ENCODE measurements at places on chromosomes 5 and 9. TPM values are rescaled to one million over a fixed set of nuclear protein-coding genes. Genes with fewer than 3 reads are reported as not detected.

EPB41L4B gene
- 2.0 TPM for total RNA-seq

HNRNPH1 gene
- total RNA-seq, result 569 TPM

GPR151 gene
- not detected for total RNA-seq

CLIC3 gene
- total RNA-seq, result not detected

NUTM2F gene
- not detected for total RNA-seq

TAF1L gene
- not detected for total RNA-seq

CDKN2A gene
- 0.25 TPM for total RNA-seq

DNA sequence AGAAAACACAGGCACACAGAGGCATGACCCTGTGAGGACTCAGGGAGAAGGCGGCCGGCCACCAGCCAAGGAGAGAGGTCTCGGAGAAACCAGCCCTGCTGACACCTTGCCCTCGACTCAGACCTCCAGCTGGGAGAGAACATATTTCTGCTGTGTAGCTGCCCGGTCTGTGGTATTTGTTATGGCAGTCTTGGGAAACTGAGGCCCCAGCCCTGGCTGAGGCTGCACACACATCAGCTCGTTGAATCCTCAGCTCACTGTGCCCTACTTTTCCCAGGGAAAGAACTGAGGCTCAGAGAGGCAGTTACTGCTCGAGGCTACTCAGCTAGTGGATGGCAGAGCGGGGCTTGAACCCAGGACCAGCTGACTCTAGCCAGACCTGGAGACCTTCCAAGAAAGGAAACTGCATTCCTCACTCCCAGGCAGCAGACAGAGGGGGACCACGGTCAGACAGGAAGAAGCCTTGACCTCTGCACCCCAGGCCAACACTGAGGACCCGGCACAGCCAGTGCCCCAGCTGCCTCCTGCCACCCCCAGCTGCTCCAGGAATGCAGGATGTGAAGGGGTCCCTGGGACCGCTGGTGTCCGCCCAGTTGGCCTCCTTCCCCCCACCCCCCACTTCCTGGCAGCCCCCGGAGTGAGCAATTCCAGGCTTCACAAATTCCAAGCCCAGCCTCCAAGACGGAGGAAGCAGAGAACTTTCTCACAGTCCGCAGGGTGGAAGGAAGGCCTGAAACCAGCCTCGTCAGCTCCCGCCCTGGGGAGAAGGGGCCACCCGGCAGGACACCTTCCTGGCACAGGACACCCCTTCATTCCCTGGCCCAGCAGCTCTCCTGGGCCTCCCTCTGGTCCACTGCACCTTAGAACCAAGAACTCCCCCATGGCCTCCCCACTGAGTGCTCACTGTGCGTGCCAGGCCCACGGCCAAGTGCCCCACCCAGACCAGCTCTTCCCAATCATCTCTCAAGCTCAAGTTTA is 69.9 kb downstream of the LRSAM1 start:
- H3K36me3 ChIP-seq, result no peaks in the 10 kb centered on the region
- no peak for DNase-seq
- no peaks in the 10 kb centered on the region for H3K27me3 ChIP-seq
- H3K4me3 ChIP-seq, result no peak overlapping the region

GRCh38 chr5:130642461-130642860 is 522.6 kb downstream of the HINT1 start:
- H3K4me1 ChIP-seq, result no peaks in the 10 kb centered on the region
- no peak for DNase-seq
- no peak overlapping the region for H3K27ac ChIP-seq
- no peaks in the 10 kb centered on the region for H3K27me3 ChIP-seq
- no peak overlapping the region for H3K4me3 ChIP-seq

DNA sequence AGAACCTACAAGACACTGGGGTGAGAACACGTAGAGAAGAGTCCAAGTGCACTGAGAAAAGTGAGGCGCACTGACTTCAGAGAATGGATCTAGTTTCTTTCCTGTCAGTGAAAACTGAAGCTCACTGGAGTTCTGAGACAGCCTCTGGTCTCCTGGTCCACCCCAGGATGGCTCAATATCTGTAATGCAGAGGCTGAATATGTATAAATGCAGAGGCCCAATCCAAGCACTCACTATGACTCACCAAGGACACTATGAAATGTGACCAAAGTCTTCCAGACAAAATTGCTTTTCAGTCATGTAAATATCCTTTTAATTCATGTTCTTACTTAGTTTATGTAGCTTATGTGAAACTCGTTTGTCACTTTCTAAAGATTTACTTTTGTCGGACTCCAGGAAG is 53.8 kb downstream of the NFIB start:
- no peak for DNase-seq
- no peak overlapping the region for H3K27ac ChIP-seq
- no peaks in the 10 kb centered on the region for H3K27me3 ChIP-seq
- no peaks in the 10 kb centered on the region for H3K4me1 ChIP-seq
- no peaks in the 10 kb centered on the region for H3K36me3 ChIP-seq

GRCh38 chr5:160169326-160169725 is 50.1 kb upstream of the PWWP2A start:
- no peaks in the 10 kb centered on the region for H3K36me3 ChIP-seq
- H3K4me1 ChIP-seq, result peaks cover 26% of the 10 kb centered on the region
- H3K27ac ChIP-seq, result no peak overlapping the region

- no peaks in the 10 kb centered on the region for H3K36me3 ChIP-seq
- H3K27me3 ChIP-seq, result no peaks in the 10 kb centered on the region
- H3K4me1 ChIP-seq, result no peaks in the 10 kb centered on the region
- DNase-seq, result peak; percentile 82
- peak overlapping the region; percentile 39 for H3K27ac ChIP-seq
These were observed 1.1 kb upstream of the TRIM41 start for GRCh38 chr5:181221792-181222629.

DNA sequence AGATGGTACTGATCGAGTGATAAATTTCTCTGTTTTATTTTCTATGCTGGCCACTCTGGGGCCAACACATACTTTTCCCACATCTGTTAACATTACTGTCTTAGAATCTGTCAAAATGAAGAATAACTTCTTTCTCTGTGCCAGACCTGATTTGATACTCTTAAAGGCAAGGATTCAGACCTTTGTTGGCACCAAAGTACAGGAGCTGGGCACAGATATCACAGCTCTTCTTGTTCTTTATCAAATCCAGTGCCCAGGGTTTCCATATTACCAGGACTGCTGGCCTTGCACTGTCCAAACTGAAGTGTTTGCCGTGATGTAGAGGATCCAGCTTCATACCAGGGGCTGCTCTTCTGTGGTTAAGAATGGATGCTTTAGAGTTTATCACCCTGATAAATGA is 20.9 kb downstream of the ZNF474 start:
- DNase-seq, result no peak
- H3K4me1 ChIP-seq, result no peaks in the 10 kb centered on the region
- no peak overlapping the region for H3K27ac ChIP-seq
- no peak overlapping the region for H3K4me3 ChIP-seq

DNA sequence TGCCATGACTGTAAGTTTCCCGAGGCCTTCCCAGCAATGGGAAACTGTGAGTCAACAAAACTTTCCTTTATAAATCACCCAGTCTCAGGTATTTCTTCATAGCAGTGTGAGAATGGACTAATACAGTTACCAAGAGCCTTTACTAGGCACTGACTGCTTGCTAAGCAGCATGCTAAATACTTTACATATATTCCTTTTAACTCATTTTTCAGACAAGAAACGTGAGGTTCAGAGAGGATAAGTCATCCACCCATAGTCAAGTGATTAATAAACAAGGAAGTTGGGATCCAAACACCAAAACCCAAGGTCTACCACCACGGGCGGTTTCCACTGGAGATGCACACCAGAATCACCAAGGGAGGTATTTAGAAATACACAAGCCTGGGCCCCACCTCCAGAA is 50.8 kb downstream of the GABBR2 start:
- no peak overlapping the region for H3K4me3 ChIP-seq
- no peaks in the 10 kb centered on the region for H3K27me3 ChIP-seq
- no peaks in the 10 kb centered on the region for H3K4me1 ChIP-seq
- no peaks in the 10 kb centered on the region for H3K36me3 ChIP-seq
- no peak for DNase-seq

- H3K27ac ChIP-seq, result no peak overlapping the region
- no peaks in the 10 kb centered on the region for H3K36me3 ChIP-seq
- H3K27me3 ChIP-seq, result peaks cover 38% of the 10 kb centered on the region
- peaks cover 3% of the 10 kb centered on the region for H3K4me1 ChIP-seq
These were observed 38.9 kb upstream of the SLIT3 start for GRCh38 chr5:169339869-169340268.

DNA sequence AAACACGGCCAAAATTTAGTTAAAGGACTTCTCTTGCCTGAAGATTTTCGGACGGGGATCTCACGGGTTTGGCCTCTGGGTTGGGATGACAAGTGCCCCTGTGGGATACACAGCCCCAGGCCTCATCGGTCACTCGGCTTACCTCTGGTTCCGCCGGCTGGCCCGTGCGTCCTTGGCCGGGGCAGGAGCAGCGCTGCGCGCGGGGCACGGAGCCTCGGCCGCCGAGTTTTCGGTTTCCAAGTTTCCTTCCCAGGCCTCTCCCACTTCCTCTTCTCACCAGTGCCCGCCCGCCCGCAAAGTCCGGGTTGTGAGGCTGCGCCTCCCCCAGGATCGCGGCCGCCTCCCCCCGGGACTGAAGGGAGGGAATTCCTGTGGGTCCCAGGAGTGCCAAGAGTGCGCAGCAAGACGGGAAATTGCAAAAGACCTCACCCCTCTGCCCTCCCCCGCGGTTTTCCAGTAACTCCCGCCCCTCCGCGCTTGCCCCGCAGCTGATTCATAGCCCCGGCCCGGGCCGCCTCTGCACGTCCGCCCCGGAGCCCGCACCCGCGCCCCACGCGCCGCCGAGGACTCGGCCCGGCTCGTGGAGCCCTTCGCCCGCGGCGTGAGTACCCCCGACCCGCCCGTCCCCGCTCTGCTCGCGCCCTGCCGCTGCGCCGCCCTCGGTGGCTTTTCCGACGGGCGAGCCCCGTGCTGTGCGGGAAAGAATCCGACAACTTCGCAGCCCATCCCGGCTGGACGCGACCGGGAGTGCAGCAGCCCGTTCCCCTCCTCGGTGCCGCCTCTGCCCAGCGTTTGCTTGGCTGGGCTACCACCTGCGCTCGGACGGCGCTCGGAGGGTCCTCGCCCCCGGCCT is at the start of gene OSMR:
Gene OSMR, plus strand, starts transcription at position 487 of the 853 bp plus-strand sequence. CDS start 23,033 bp downstream, outside the sequence.
- no peak within 1 kb of the TSS for H3K27ac ChIP-seq
- peaks cover 56% of the 10 kb centered on the region for H3K27me3 ChIP-seq
- H3K36me3 ChIP-seq, result no peaks in the 10 kb centered on the region

- H3K36me3 ChIP-seq, result no peaks in the 10 kb centered on the region
- no peaks in the 10 kb centered on the region for H3K4me1 ChIP-seq
- no peak overlapping the region for H3K4me3 ChIP-seq
- DNase-seq, result no peak
- no peaks in the 10 kb centered on the region for H3K27me3 ChIP-seq
These were observed 54.4 kb downstream of the ITGA1 start for GRCh38 chr5:52842111-52842510.

GRCh38 chr9:4303006-4303405 is 3.1 kb upstream of the GLIS3 start:
- no peak overlapping the region for H3K27ac ChIP-seq
- H3K4me1 ChIP-seq, result peaks cover 10% of the 10 kb centered on the region
- H3K27me3 ChIP-seq, result peaks cover 32% of the 10 kb centered on the region
- DNase-seq, result peak; percentile 80
- no peak overlapping the region for H3K4me3 ChIP-seq

DNA sequence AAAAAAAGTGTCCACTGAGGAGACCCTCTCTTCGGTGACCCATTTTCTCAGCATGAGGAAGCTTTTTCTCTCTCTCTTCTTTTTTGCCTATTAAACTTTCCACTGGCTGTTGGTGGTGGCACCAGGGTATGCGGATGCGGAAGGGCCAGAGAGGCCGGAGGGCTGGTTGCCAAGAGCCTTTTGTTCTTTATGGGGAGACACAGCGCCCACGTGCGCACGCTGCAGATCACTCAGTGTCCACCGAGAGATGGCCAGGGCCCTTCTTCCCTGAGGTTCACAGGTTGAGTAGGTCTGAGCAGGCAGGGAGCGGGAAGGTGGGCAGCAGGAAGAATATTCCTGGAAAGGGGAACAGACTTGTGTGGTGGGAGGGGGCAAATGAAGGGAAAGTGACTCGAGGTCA is 69.1 kb downstream of the STK10 start:
- H3K27ac ChIP-seq, result no peak overlapping the region
- H3K27me3 ChIP-seq, result no peaks in the 10 kb centered on the region

GRCh38 chr5:34550247-34550646 is 105.9 kb upstream of the RAI14 start:
- no peaks in the 10 kb centered on the region for H3K36me3 ChIP-seq
- no peaks in the 10 kb centered on the region for H3K27me3 ChIP-seq
- no peaks in the 10 kb centered on the region for H3K4me1 ChIP-seq
- H3K4me3 ChIP-seq, result no peak overlapping the region

- DNase-seq, result no peak
- H3K27me3 ChIP-seq, result no peaks in the 10 kb centered on the region
- H3K4me1 ChIP-seq, result peaks cover 8% of the 10 kb centered on the region
- no peaks in the 10 kb centered on the region for H3K36me3 ChIP-seq
- no peak overlapping the region for H3K27ac ChIP-seq
- no peak overlapping the region for H3K4me3 ChIP-seq
These were observed 153.9 kb upstream of the GNA14 start for GRCh38 chr9:77802064-77802463.

GRCh38 chr5:138466125-138466899 is 1.0 kb downstream of the EGR1 start:
- no peak for DNase-seq
- H3K4me1 ChIP-seq, result peaks cover 12% of the 10 kb centered on the region
- no peak overlapping the region for H3K27ac ChIP-seq
- peak overlapping the region; percentile 87 for H3K4me3 ChIP-seq
- H3K36me3 ChIP-seq, result no peaks in the 10 kb centered on the region

DNA sequence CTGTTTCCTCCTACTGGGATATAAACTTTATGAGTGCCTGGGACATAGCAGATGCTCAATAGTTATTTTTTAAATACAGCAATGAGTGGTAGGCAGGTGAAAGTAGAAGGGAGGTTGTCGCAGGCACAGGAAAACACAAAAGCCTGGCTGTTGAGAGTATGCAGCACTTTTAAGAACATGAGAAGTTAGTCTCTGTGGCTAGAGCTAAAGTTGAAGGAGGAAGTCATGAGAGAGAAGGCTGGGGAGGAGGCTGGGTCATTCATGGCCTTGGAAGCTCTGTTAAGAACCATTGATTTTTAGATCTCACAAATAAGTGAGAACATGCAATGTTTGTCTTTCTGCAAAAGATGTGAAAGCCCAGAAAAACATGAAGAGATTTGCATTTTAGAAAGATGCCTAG is 126.7 kb downstream of the PRKACG start:
- no peaks in the 10 kb centered on the region for H3K36me3 ChIP-seq
- H3K4me3 ChIP-seq, result no peak overlapping the region
- no peak for DNase-seq
- H3K27ac ChIP-seq, result no peak overlapping the region
- no peaks in the 10 kb centered on the region for H3K27me3 ChIP-seq
- no peaks in the 10 kb centered on the region for H3K4me1 ChIP-seq

DNA sequence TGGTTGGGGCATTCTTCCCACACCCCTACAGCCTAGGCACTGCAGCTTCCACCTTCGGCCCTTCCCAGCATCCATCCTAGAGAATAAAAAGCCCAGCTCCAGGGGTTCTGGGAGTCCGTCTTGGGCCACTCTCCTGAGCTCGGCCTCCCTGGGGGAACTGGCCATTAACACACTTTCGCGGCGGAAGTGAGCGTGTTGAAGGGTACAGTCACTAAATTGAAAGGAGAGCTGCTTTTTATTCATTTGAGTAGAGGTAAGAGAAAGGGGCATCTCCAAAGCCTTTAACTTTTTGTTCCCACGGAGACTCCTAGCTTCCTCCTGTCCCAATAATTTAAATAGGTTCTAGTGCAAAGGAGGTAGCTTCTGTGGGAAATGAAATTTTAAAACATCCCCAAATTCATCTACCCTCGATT is 31.0 kb upstream of the NFIB start:
- no peak overlapping the region for H3K4me3 ChIP-seq
- H3K36me3 ChIP-seq, result no peaks in the 10 kb centered on the region
- peaks cover 100% of the 10 kb centered on the region for H3K27me3 ChIP-seq
- H3K4me1 ChIP-seq, result peaks cover 21% of the 10 kb centered on the region

GRCh38 chr9:134378901-134379338 is 52.7 kb downstream of the RXRA start:
- H3K27ac ChIP-seq, result no peak overlapping the region
- no peaks in the 10 kb centered on the region for H3K27me3 ChIP-seq
- no peak overlapping the region for H3K4me3 ChIP-seq
- H3K4me1 ChIP-seq, result peaks cover 17% of the 10 kb centered on the region
- peak; percentile 47 for DNase-seq
